IMR-90 (cell line): ENCODE measurements at places on chromosomes 1 and 21. TPM values are rescaled to one million over a fixed set of nuclear protein-coding genes. Genes with fewer than 3 reads are reported as not detected.
A peak's percentile ranks its signal among the peaks of the same experiment; 100 is the strongest.

DNA sequence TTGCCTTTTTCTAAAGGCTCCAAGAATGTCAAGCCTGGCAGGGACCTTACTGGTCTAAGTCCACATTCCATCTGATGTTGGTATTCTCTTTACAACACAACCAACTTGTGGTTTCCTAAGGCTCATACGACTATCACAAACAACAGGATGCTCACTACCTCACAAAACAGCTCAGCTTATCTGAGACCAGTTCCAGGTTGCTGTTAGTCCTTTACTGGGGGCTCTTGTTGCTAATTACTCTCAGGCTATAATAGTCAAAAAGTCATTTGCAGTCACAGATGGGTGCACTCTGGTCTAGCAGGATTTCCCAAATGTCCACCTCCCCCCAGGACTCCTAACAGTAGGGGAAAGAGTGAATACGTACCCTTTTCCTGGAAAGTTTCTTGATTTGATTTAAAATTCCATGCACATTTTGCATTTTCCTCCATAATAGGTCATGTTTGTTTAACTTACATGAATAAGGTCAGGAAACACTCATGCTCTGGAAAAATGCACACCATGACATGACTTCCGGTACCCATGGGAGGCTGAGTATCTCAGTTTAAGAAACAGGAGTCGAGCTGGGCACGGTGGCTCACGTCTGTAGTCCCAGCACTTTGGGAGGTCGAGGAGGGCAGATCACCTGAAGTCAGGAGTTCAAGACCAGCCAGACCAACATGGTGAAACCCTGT, 16.0 kb downstream of the LCK start:
- H3K27ac ChIP-seq, result peak overlapping the region; percentile 81
- peaks cover 8% of the 10 kb centered on the region for H3K4me1 ChIP-seq
- H3K4me3 ChIP-seq, result no peak overlapping the region
- H3K27me3 ChIP-seq, result no peaks in the 10 kb centered on the region
- H3K36me3 ChIP-seq, result no peaks in the 10 kb centered on the region

DNA sequence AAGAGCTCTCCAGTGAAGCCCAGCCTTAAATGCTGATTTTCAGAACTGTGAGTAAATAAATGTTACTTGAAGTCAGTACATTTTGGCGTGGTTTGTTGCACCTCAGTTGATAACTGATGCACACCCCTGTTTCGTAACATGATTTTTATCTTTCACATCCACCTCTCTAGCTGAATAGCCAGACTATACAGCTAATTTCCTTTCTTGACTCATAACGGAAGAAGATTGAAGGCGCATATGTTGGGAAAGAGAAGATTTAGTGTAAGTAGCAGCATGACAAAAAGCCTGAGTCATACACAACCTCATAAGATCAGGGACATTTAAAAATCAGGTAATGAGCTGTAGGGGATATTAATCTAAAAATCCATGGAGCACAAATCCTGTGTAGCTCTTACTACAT, 716.2 kb upstream of the ZP4 start:
- no peaks in the 10 kb centered on the region for H3K36me3 ChIP-seq
- no peak overlapping the region for H3K27ac ChIP-seq
- no peaks in the 10 kb centered on the region for H3K27me3 ChIP-seq
- DNase-seq, result peak; percentile 47
- H3K4me3 ChIP-seq, result no peak overlapping the region

DNA sequence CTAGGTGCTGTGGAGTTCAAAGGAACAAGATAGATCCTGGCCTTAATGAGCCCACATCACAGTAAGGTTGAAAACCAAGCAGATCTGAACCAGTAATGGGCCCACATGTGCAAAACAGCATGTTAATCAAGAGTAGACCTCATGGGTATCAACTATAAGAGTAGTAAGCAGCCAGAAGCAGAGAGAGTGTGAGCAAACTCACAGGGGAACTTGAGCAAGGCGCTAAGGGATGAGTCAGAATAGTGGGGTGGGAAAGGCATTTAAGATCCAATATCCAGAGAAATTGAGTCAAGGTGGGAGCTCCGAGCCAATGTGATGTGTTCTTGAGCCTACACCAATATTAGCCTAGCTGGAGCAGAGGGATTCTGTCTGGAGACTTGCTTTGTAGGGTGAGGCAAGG, 52.4 kb upstream of the GJA5 start:
- no peaks in the 10 kb centered on the region for H3K36me3 ChIP-seq
- H3K27ac ChIP-seq, result no peak overlapping the region
- H3K4me3 ChIP-seq, result no peak overlapping the region
- no peak for DNase-seq

GRCh38 chr1:151511636-151512215, 539 bp downstream of the CGN start:
- H3K27ac ChIP-seq, result no peak overlapping the region
- H3K4me3 ChIP-seq, result peak overlapping the region; percentile 54
- peaks cover 4% of the 10 kb centered on the region for H3K4me1 ChIP-seq

DNA sequence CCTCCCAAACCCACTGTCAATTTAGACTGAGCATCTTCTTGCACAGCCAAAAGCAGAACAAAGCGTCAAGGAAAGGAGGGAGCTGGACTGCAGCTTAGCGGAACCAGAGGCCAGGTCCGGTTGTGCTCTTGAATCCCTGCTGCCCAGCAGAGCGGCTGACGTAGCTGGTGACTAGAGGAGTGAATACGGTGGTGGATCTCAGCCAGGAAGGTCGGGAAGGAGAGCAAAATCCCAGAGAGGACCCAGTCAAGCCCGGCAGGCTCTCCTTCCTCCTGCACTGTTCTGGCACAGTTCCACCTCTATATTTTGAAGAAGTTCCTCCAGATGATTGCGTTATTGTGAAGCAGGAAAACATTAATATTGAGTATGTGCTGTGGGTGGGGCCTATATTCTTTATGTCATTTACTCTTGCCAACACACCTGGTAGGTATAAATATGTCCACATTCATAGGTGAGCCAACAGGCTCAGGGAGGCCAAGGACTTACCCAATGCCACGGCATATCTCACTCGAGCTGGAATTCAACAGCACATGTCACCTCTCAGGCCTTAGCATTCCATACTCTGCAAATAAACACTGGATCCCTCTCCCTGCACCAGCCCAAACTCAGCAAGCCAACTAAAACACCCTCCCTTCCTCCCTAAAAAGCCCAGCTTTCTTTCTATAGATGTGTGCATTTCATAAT, 23.6 kb upstream of the ABCB10 start:
- H3K4me3 ChIP-seq, result no peak overlapping the region
- no peak overlapping the region for H3K27ac ChIP-seq
- no peaks in the 10 kb centered on the region for H3K27me3 ChIP-seq
- no peaks in the 10 kb centered on the region for H3K36me3 ChIP-seq

The ACTA1 gene
- polyA plus RNA-seq, result not detected in 2 replicates

- no peaks in the 10 kb centered on the region; the same call in 1 of the 2 replicates for H3K36me3 ChIP-seq
- no peak overlapping the region for H3K4me3 ChIP-seq
- DNase-seq, result peak; percentile 87
- no peak overlapping the region for H3K27ac ChIP-seq
- H3K27me3 ChIP-seq, result no peaks in the 10 kb centered on the region
These were observed 18.1 kb downstream of the GPR157 start for GRCh38 chr1:9110669-9111356.

GRCh38 chr21:42975886-42976608, 1.7 kb downstream of the PKNOX1 start:
- H3K27me3 ChIP-seq, result no peaks in the 10 kb centered on the region
- peak overlapping the region; percentile 70 for H3K4me3 ChIP-seq
- peaks cover 1% of the 10 kb centered on the region; the same call in 1 of the 2 replicates for H3K36me3 ChIP-seq
- peaks cover 3% of the 10 kb centered on the region for H3K4me1 ChIP-seq

DNA sequence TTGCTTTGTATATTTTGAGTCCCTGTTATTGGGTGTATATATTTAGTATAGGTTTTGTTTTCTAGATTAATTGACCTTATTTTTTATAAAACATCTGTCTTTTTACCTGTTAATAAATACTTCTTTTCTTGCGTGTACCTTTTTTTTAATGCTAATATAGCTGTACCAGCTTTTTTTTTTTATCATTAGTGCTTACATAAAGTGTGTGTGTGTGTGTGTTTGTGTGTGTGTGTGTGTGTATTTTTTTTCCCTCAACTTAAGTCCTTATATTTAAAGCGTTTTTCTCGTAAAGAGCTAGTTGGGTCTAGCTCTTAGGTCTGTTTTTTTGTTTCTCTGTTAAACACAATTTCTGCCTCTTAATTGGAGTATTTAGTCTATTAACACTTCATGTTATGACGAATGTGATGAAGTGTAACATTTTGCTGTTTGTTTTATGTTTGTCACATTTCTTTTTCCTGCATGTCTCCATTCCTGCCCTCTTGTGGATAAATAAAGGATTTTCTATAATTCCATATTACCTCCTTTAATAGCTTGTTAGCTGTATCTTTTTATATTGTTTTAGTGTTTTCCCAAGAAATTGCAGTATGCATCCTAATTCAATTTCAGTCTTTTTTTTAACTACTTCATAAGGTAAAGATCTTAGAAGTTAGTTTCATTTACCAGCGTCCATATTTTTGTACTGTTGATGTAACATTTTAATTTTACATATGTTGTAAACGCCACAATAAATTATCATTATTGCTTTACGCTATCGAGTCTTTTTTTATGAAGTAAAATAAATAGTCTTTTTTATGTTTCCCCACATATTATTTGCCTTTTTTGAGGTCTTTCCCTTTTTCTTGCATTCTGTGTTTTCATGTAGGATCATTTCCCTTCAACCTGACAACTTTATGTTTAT, 4.3 kb downstream of the PRMT2 start:
- H3K4me3 ChIP-seq, result no peak overlapping the region
- no peak overlapping the region for H3K27ac ChIP-seq
- peaks cover 27% of the 10 kb centered on the region for H3K36me3 ChIP-seq
- no peaks in the 10 kb centered on the region for H3K27me3 ChIP-seq
- peak; percentile 16 for DNase-seq

The MCOLN2 gene
- 0.27 and 0.43 TPM in 2 replicates for polyA plus RNA-seq

DNA sequence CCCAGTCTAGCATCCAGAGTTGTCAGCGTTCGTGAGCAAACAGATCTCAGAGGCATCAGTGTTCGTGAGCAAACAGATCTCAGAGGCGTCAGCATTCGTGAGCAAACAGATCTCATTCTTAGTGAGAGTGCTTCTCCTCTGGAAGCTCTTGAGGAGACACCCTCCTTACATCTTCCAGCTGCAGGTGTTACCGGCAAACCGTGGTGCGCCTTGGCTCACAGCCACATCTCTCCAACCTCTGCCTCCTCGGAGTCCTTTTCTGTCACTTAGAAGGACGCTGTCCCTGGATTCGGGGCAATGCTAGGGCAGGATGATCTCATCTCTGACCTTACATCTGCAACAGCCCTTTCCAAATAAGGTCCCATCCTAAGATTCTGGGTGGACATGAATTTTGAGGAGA, 14.6 kb upstream of the UMODL1 start:
- H3K36me3 ChIP-seq, result no peaks in the 10 kb centered on the region
- DNase-seq, result peak; percentile 18
- peak overlapping the region; percentile 90 for H3K27ac ChIP-seq
- H3K4me1 ChIP-seq, result peaks cover 20% of the 10 kb centered on the region
- no peaks in the 10 kb centered on the region for H3K27me3 ChIP-seq
- no peak overlapping the region for H3K4me3 ChIP-seq

The LMO4 gene
- 99.7 and 109 TPM in 2 replicates for polyA plus RNA-seq

DNA sequence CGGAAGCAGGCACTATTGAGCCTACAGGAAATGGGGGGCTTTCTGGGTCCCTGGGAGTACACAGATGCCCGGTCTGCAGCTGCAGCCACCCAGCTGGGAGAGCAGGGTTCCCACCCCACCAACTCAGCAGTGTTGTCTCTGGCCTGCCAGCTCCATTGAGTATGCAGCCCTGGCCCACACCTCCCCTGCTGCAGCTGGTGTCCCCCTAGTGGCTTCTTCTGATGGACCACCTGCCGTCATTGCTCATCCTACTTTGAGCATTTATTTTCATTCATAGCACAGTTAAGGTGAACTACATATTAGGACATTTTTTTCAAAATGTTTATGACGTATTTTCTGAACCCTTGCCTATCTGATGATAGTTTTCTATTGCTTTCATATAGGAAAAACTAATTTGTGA, 189.8 kb upstream of the LYPLAL1 start:
- no peaks in the 10 kb centered on the region for H3K36me3 ChIP-seq
- H3K4me3 ChIP-seq, result no peak overlapping the region
- H3K27ac ChIP-seq, result no peak overlapping the region
- no peaks in the 10 kb centered on the region for H3K4me1 ChIP-seq
- DNase-seq, result no peak

The ATP1A4 gene
- not detected in 2 replicates for polyA plus RNA-seq

GRCh38 chr1:20109223-20109856, 10.0 kb downstream of the PLA2G2D start:
- no peak for DNase-seq
- no peaks in the 10 kb centered on the region for H3K36me3 ChIP-seq
- H3K27me3 ChIP-seq, result peaks cover 39% of the 10 kb centered on the region
- H3K4me1 ChIP-seq, result no peaks in the 10 kb centered on the region
- H3K27ac ChIP-seq, result no peak overlapping the region

The TINAGL1 gene
- 1.4 and 1.5 TPM in 2 replicates for polyA plus RNA-seq

DNA sequence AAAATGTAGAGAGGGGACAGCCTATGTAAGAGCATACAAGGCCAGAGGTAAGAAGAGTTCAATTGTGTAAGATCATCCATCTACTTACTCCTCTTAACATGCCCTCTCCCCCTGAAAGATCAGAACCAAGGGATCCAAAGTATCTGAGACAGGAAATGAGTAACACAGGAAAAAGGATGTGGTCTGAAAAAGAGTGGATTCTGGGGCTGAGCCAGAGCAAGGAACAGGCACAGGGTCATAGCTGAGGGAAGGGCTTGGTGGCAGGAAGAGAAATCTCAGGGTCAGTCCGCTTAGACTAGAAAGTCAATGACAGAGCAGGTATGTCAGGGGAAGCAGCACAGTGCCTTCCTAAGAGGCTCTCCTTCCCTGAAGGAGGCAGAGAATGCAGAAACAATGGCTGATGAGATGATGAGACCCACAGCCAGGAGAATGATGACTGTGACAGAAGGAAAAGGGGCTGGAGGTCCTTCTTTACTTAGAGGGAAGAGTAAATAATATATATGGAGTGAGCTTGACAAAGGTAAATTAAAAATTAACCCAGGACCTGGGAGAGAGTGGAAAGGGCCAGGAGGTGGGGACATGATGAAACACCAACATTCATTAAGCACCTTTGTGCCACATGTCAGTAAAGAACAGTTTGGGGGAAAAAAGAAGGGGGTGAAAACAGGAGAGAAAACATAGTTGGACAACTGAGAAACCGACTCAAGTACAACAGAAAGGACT, 26.2 kb upstream of the A3GALT2 start:
- H3K4me3 ChIP-seq, result peak overlapping the region; percentile 98
- H3K4me1 ChIP-seq, result peaks cover 22% of the 10 kb centered on the region
- DNase-seq, result peak; percentile 94
- H3K27me3 ChIP-seq, result no peaks in the 10 kb centered on the region
- peaks cover 8% of the 10 kb centered on the region for H3K36me3 ChIP-seq
- peak overlapping the region; percentile 95 for H3K27ac ChIP-seq

DNA sequence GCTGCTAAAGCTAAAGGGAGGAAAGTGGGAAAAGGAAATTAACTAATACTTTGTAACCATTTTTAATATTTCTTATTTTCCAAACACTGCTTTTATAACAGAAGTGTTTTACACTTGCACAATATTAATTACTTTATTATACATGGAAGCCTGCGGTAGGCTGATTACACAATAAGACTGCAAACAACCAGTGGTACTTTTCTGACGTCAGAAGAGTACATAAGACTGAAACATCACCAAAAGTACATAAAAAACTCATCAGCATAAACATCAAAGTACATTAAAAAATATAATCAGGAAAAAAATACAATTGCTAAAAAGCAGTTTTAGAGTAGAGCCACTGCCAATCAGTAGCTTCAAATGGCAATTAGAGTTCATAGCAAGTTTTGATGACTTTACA, 4.6 kb downstream of the ZNF281 start:
- H3K27ac ChIP-seq, result no peak overlapping the region
- H3K27me3 ChIP-seq, result no peaks in the 10 kb centered on the region
- peaks cover 20% of the 10 kb centered on the region for H3K36me3 ChIP-seq
- peaks cover 8% of the 10 kb centered on the region for H3K4me1 ChIP-seq
- DNase-seq, result no peak
